ENCODE measurements at places on chromosomes 3 and 15.
A peak's percentile ranks its signal among the peaks of the same experiment; 100 is the strongest.

DNA sequence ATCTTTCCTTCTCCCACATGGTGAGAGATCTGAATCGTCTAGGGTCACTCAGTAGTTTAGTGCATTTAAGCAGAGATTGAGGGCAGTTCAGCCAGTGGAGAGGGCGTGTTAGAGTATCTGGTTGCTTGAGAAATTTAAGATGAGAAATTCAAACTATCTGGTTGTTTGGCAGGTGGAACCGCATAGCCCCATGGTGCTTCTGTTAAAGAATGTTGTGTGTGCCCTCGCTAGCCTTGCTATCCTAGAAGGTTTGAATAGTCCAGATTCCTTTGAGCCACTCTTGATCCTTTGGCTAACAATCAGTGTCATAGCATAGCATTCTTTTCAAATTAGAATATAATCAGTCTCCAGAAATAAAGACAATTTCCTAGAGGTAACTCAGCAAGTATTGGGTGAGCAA is 32.1 kb downstream of the ABHD17C start:
- H3K27ac ChIP-seq, result no peak overlapping the region
- H3K4me3 ChIP-seq, result no peak overlapping the region
- no peaks in the 10 kb centered on the region for H3K27me3 ChIP-seq

DNA sequence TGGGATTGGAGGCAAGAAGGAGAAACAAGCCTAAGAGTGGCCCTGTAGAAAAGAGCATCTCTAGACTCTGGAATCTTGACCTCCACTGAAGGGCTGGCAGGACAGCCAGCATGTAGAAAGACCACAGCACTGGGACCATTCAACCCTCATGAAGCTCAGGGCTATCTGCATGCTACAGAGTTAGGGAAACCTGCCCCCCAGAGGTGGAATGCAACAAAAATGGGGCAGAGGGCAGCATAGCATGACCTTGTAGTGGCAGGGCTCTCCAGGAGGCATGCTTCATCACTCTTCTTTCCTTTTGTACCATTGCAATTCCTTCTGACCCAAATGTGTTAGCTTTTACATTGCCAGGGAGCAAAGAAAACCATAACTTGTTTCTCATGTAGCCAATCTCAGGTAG is 445.4 kb downstream of the EPHB1 start:
- H3K27me3 ChIP-seq, result peaks cover 2% of the 10 kb centered on the region
- DNase-seq, result no peak
- no peaks in the 10 kb centered on the region for H3K4me1 ChIP-seq
- no peaks in the 10 kb centered on the region for H3K36me3 ChIP-seq

DNA sequence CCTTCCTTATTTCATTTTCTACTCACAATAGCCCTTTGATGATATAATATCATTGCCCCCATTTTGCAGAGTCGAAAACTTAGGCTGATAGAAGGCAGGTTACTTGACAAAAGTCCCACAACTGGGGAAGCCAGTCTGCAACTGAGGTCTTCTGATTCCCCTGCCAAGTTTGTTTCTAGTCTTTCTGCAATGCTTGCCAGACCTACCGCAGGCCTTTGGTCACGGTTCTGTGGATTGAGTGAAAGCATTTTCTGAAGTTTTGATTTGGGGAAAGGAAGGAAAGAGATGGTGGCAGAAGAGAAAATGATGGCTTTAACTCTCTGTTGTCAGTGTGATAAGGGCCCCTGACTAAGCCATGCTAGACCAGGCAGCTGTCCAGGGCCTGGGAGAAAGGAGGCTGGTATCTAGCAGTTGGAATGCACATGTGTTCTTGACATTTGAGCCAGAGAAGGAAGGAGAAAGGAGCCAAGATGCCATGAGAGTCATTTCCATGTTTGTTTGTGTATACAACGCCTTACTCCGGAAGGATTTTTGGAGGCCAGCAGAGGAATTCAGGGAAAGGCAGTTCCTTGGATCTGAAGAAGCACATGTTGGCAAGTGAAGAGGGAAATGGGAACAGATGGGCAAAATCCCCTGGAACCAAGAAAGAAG is 29.9 kb downstream of the FAH start:
- no peak for DNase-seq
- peaks cover 27% of the 10 kb centered on the region for H3K36me3 ChIP-seq
- no peak overlapping the region for H3K4me3 ChIP-seq
- H3K27me3 ChIP-seq, result no peaks in the 10 kb centered on the region
- no peak overlapping the region for H3K27ac ChIP-seq

DNA sequence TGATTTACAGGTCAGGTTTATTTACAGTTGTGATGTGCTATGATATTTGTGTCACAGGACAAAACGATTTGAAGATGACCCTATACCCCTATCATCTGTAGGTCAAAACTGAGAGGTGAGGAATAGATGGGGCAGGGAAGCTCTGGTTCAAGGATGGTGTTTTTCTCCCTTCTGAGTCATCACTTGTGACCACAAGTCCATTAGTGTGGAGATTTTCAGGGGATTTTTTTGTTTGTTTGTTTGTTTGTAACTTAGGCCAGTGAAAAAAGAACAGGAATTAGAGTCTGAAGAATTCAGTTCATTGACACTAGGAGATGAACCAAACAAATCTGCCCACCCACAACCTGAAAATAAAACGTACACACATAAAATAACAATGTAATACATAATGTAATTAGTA is 62.7 kb upstream of the FAM98B start:
- no peak overlapping the region for H3K27ac ChIP-seq
- H3K36me3 ChIP-seq, result no peaks in the 10 kb centered on the region
- DNase-seq, result no peak
- peaks cover 11% of the 10 kb centered on the region for H3K27me3 ChIP-seq
- no peaks in the 10 kb centered on the region for H3K4me1 ChIP-seq
- no peak overlapping the region for H3K4me3 ChIP-seq

DNA sequence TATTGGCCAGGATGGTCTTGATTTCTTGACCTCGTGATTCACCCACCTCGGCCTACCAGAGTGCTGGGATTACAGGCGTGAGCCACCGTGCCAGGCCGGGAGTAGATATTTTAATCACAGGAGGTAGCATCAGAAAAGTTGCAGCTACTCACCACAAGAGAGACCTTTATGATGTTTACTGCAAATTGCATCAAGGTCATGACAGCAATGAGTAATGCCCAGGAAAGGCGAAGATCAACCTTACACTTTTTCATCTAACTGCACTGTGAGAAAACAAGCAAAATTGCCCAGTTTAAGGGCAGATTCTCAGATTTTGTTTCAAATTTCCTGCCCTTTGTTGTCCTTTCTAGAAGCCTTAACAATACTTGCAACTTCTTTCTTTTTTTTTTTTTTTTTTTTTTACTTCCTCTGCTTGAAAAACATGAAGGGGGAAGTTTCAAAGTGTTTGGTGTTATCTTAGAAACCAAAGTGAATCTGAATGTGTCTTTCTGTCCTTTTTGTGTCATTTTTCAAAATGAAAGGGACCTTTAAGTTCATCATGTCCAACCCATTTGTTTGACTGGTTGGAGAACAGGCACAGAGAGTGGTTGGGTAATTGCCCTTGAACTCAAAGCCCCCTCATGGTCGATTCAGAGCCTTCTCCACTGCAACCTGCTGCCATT is 25.0 kb downstream of the TGFBR2 start:
- DNase-seq, result no peak
- peaks cover 16% of the 10 kb centered on the region for H3K36me3 ChIP-seq
- peak overlapping the region; percentile 90 for H3K27ac ChIP-seq
- peaks cover 60% of the 10 kb centered on the region for H3K4me1 ChIP-seq

DNA sequence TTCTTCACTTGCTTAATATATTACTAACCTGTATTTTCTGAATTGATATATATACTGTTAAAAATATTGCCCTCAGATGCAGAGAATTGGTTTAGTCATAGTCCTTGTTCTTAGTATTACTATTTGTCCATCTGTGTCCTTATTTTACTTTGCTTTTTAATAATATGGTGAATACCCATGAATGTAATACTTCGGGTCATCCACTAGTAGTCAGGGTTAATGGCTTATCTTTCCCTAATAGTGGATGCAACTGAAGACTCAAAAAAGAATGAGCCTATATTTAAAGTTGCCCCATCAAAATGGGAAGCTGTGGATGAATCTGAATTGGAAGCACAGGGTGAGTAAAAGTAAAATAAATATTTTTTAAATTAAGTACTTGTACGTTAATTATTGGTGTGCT is 36.5 kb downstream of the U2SURP start:
- DNase-seq, result no peak
- H3K27ac ChIP-seq, result no peak overlapping the region
- H3K36me3 ChIP-seq, result peaks cover 18% of the 10 kb centered on the region
- no peaks in the 10 kb centered on the region for H3K27me3 ChIP-seq
- peaks cover 5% of the 10 kb centered on the region for H3K4me1 ChIP-seq

DNA sequence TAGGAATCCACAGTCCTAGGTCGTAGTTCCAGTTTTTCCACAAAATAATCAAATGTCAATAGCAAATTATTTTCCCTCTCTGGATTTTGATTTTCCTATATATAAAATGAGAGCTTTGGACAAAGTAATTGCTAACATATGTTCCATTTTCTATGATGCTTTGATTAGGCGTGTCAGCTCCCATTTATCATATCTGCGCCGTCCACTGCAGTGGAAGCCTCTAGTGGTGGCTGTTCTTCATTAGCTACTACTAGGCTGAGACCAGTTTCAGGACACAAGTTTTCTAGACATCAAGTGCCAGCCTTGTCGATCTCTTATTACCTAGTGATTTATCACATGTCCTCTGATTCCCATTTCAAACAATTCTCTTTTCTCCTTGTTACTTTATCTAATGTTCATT is 271.5 kb downstream of the TUSC7 start:
- H3K36me3 ChIP-seq, result no peaks in the 10 kb centered on the region
- H3K4me3 ChIP-seq, result no peak overlapping the region
- H3K27ac ChIP-seq, result no peak overlapping the region
- no peaks in the 10 kb centered on the region for H3K27me3 ChIP-seq

DNA sequence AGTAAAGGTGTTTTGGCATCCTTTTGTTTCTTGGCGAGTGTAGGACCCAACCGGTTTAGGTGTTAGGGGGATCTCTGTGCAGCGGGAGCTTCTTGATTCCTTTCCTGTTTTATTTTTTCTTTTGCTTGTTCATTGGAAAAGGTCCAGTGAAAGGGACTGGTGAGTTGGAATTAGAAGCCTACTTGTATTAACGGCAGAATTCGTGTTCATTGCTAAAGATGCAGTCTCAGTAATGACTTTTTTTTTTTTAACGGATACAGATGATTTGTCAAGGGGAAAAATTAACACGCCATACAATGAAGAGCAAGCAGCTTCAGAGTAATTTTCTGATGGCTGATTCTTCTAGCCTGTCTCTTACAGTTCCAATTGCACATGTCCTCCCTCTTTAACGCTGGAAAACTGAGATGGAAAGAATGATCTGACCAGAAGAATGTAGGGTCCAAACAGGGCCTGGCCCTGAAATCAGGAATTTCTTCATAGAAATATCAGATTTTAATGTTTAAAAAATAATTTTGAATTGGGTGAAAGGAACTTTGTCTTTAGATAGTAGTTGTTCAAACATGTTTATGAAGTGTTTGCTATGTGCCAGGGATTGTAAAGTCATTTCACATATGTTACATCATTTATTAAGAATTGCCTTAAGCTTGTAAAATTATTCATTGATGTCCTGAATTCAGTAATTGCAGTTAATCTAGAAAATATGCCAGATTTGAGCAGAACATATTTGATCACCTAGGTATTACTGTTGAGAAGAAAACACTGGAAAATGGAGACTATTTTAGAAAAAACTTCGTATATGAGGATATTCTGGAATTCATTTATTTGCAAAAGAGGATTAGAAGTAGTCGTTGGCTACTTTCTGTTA is 1.4 kb downstream of the MAPK6 start:
- H3K27ac ChIP-seq, result peak overlapping the region; percentile 97
- no peak for DNase-seq
- H3K4me3 ChIP-seq, result peak overlapping the region; percentile 94
- H3K4me1 ChIP-seq, result peaks cover 29% of the 10 kb centered on the region

DNA sequence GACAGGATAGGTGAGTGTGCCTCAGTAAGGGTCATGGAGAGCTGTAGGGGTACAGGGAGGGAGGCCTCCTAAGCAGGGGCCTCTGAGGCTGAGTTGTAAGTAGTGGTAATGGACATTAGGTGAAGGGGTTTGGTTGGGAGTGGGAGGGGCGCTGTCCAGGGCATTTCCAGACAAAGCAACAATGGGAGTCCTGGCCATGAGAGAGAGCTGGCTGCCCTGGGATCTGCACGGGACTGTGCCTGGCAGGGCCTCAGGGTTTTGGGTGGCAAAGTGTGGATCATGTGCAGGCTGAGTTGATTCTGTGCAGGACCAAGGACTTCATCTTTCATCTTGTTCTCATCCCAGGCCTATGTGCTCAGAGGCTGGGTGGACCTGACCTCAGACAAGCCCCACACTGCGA is 4.6 kb downstream of the TTC21A start:
- peaks cover 19% of the 10 kb centered on the region for H3K4me1 ChIP-seq
- no peak overlapping the region for H3K4me3 ChIP-seq
- peaks cover 22% of the 10 kb centered on the region for H3K36me3 ChIP-seq
- no peaks in the 10 kb centered on the region for H3K27me3 ChIP-seq
- no peak for DNase-seq
- no peak overlapping the region for H3K27ac ChIP-seq

GRCh38 chr3:4515916-4516579 is 22.9 kb downstream of the ITPR1 start:
- peak overlapping the region; percentile 1 for H3K27ac ChIP-seq
- no peak overlapping the region for H3K4me3 ChIP-seq
- no peak for DNase-seq
- H3K4me1 ChIP-seq, result peaks cover 37% of the 10 kb centered on the region
- H3K36me3 ChIP-seq, result peaks cover 12% of the 10 kb centered on the region
- H3K27me3 ChIP-seq, result no peaks in the 10 kb centered on the region

DNA sequence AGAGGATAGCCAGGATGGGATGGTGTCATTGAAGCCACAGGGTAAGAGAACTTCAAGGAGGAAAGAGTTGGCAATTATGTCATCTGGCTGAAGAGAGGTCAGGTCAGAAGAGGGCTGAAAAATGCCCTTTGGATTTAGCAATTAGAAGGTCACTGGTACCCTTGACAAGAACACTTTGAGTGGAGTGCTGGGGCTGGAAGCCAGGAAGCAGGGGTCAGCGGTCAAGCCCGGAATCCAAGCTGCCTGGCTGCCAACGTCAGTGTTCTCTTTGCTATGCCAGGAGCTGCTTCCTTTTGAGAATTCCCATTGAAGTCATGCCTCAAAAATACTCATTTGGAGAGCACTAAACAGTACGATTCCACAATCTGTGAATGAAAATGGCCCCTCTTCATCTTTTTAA is 386.5 kb downstream of the SHQ1 start:
- DNase-seq, result no peak
- no peak overlapping the region for H3K27ac ChIP-seq

DNA sequence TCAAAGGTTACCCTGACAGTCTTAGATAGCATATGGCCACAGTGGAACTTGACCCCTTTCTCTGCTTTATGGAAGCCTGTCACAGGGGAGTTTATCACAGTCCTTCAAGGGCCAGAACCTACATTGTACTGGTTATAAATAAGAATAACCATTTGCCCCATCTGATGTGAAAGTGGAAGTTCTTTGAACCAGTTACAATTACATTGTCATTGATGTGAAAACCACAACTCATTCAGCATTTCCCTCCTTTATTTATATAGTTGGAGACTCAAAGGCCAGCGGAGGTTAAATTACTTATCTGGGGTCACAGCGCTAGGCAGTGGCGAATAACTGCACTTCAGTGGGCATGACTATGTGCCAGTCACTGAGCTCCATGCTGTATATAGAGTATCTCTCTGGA is 60.5 kb upstream of the TBC1D5 start:
- no peak for DNase-seq
- H3K36me3 ChIP-seq, result no peaks in the 10 kb centered on the region
- peaks cover 5% of the 10 kb centered on the region for H3K27me3 ChIP-seq
- no peak overlapping the region for H3K27ac ChIP-seq
